Muscle of arm (tissue), 14 donors: ENCODE measurements at places on chromosomes 2 and 18. TPM values are rescaled to one million over a fixed set of nuclear protein-coding genes. Genes with fewer than 3 reads are reported as not detected.

ALK gene
- polyA plus RNA-seq = 0.04 TPM

DSC2 gene
- 5.1 TPM for polyA plus RNA-seq

HRH4 gene
- not detected for polyA plus RNA-seq

RNF152 gene
- 6.5 TPM for polyA plus RNA-seq

PKP4 gene
- 37.1 TPM for polyA plus RNA-seq

ACADL gene
- not detected for polyA plus RNA-seq

ENOSF1 gene
- 26.1 TPM for polyA plus RNA-seq

DNA sequence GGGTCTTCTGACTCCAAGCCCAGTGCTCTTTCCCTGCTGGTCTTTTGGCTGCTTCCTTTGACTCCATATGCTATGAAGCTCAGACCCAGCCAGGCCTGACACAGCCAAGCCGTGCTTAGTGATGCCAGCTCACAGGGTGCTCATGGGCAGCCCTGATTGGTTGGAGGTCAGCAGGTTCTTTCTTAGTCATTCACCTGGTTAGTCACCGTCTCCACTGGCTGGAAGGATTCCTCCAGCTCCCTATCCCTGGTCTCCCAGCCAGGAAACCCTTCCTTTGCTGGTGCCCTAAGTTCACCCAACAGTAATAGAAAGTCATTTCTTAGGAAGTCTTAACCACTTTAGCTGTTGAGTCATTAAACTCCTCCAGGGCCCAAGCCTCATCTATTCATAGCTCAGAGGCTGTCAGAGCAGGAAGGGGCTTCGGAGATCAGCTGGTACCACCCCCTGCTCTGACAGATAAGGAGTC is 3.9 kb downstream of the KCNK3 start:
- DNase-seq = no peak

GRCh38 chr2:119218478-119219064 is 5.1 kb upstream of the STEAP3 start:
- DNase-seq = peak; percentile 44

DNA sequence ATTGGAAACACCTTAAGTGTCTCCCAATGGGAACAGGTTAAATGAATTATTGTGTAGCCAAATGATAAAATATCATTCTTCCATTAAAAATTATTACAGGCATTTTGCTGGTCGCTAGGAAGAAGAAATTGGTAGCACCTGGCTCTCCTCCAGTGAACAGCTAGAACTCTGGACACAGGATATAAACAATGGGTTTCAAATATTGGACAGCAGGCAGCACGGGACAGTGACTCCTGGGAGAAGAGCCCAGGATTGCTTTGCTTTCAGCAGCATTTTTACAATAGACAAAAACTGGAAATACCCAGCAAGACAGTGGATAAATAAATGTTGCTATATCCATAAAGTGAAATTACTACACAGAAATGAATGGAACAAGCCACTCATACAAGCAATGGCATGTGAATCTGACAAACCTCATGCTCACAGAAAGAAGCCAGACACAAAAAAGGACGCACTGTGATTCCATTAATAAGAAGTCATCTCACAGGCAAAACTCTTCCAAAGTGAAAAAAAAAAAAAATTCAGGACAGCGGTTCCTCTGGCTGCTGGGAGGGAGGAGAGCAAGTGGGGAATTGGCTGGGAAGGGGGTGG is 50.5 kb downstream of the LAMA1 start:
- no peak for DNase-seq

DNA sequence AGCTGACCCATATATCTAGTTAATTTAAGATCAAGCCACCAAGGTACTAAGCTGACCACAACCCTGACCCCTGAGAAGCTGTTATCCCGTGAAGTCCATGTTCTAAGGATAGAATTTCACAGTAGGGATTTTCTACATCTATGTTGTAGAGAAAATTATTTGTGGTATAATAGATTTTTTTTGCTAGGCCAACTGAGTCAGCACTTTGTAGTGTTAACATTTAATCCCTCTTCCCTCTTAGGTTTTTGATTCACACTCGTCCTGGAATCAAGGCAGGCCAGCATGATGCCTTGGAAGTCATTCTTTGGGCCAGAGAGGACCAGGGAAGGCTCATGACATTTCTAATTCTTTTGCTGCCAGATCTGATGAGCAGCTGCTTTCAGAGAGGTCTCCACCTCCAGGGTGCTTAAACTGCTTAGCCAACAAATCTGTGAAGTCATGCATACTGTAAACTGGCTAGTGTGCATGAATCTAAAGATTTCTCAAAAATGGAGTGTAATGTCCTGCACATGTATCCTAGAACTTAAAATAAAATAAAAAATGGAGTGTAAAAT is 102.5 kb downstream of the RBM43 start:
- DNase-seq = no peak

GRCh38 chr2:216428618-216429350 is 16.5 kb downstream of the SMARCAL1 start:
- DNase-seq = no peak

DNA sequence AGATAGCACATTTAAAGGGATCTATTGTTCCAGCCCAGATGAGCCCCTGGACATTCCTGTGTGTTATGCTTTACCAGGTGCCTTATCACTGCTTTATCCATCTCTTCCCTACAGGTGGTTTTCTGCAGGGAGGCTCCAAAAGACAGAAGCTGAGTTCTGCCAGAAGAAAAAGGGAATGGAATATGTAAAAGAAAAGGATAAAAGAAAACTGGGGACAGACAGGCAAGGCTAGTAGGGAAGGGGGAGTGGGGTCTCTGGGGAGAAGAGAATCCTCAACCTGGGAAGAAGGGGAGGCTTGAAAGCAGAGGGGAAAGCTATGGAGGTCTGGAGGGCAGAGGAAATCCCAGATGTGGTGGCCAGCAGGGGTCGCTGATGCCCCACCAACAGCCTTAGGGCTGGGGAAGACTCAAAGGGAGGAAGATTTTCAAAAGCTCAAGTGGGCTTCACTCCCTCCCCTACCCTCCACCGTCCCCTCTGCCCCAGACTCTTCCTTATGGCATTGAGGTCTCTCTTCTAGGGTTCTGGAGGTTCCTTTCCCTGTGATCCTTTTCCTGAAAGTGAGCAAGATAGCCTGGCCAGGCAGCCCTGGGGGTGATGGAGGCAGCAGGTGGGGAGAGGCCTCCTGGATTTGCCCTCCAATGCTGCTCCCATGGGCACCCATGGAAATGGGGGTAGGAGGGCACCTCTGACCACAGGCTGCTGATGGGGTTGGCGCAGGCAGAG is 178.1 kb upstream of the PKDCC start:
- peak; percentile 86 for DNase-seq

GRCh38 chr18:8462651-8463185 is 146.5 kb upstream of the RAB12 start:
- DNase-seq = no peak

- no peak for DNase-seq
These were observed 7.3 kb upstream of the EN1 start for GRCh38 chr2:118854507-118855345.

GRCh38 chr2:44148999-44149398 is 19.7 kb upstream of the PPM1B start:
- DNase-seq = no peak

GRCh38 chr18:37006742-37007141 is 177.8 kb downstream of the KIAA1328 start:
- no peak for DNase-seq

DNA sequence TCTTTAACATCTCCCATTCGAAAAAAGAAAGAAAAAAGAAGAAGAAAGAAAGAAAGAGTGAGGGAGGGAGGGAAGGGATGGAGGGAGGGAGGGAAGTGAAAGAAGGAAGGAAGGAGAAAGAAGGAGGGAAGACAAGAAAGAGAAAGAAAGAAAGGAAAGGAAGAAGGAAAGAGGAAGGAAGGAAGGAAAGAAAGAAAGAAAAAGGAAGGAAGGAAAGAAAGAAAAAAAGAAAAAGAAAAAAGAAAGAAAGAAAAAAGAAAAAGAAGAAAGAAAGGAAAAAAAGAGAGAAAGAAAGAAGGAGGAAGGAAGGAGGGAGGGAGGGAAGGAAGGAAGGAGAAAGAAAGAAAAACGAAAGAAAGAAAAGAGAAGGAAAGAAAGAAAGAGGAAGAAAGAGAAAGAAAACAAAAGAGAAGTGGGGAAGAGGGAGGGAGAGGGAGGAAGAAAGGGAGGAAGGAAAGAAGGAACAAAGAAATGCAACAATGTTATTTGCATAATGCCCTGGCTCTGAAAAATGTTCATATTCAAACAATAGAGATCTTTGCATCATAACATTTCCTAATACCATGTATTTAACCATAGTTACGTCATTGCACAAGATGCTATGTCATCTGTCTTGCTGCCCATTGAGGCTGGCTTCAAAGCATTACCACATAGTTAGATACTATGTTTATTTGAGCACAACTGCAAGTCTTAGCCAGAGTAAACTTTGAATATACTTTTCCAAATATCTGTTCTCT is 550.6 kb downstream of the DSC3 start:
- DNase-seq = no peak

DNA sequence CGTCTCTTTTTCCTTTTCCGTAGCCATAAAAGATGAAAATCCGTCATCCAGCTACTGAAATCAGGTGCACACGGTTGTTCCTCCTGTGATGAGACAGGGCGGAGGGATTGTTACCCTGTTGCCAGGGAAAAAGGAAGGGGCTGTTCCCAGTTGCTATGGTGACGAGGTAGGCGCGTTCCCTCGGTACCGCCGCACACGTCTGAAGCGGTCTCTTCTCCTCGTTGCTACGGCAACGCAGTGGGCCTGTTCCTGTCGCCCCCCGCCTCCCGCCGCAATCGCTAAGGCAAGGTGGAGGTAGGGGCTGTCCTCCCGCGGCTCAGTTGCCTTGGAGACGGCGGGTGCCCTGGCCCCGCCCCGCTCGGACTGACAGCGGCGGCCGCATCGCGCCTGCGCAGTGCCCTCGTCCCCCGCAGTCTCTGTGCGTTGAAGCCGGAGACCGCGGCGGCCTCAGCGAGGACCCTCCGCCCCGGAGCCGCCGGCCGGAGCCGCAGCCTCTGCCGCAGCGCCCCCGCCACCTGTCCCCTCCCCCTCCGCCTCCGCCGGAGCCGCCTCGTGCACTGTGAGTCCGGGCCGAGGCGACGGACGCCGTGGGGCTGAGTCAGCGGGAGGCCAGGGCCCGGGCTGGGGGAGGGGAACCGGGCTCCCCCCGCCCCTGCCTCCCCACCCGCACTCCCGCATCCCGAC is at the start of gene MAPRE3:
Gene MAPRE3, plus strand, starts transcription at position 394 of the 684 bp plus-strand sequence. CDS start 51,582 bp downstream, outside the sequence.
- peak; percentile 72 for DNase-seq

DNA sequence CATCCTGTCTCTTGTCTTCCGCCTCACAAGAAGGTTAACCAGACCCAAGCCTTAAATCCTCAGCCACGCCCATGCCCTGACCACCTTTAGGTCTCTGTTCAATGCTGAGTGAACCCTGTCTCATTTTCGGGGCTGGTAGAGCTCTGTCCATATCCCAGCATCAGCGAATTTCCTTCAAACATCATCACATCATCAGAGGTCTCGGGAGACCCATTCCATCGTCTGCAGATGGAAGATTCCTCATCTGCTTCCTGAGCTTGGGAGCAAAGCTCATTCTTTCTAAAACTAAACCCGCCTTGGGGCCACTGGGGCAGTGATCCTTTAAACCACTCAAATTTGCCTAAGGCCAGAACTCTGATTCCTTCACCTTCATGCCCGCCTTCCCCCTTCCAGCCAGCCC is 173.7 kb downstream of the TTC32 start:
- peak; percentile 74 for DNase-seq

DNA sequence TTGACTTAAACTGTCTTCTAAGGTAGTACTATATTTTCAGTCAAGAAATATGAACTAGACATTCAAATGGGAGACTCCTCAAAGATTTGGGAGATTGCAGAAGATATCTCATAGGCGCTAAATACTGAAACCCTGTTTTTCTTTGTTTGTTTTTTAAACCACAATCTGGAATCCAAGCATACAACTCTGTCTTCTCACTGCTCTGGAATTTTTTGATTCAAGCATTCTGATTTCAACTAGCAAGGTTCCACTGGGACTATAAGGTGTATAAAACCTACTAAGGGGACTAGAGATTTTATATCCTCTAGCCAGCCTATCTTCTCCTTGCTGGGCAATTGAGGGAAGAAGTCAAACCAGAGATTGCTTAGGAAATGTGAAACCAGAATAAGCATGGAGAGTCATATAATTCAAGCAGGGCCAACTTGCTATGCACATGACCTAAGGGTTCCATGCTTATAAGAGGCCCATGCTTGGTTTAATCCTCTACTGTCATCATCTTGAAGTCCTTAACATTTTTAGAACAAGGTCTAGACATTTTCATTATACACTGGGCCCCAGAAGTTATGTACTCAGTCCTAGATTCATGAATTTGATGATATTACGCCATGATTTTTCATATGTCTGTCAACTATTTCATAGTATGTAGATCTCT is 405.5 kb downstream of the PARD3B start:
- DNase-seq = no peak

- no peak for DNase-seq
These were observed 2010.4 kb upstream of the LRRTM1 start for GRCh38 chr2:82314836-82315472.

DNA sequence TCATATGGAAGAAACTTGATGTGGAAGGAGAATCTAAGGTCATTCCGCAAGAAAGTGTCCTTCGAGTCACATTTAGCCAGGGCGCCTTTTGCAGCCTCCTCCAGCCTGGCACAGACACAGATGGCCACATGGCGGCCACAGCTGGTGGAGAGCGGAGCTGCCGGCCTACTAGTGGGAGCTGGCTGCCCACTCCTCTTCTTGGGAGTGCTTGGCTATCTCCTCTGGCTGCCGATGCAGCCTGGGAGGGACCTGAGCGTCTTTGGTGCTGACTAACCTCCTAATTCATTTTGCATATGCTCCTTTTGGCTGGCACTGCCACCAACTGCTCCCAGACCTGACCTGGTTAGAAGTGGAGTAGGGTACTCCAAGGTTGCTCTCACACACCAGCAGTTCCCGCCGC is 199.3 kb upstream of the MYT1L start:
- no peak for DNase-seq

DNA sequence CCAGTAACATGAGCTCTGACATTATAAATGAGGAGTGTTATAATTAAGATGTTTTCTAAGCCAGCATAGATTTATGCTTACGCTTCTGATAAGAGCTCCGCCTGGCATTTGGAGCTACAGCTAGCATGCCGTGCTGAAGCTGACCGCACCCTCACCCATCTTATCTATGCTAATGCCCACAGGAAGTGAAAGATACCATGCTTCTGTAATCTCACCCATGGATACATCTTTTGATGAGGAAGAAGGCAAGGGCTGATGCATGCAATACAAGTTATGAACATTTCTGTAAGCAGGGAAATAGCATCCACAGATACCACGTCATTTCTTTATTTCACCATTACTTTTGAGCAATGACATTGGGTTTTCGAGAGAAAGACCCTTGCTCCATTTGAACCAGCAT is 82.3 kb downstream of the ARL4C start:
- DNase-seq = no peak

GRCh38 chr2:2787301-2787907 is 456.3 kb upstream of the MYT1L start:
- no peak for DNase-seq

GRCh38 chr2:201639205-201639604 is 4.1 kb downstream of the TMEM237 start:
- DNase-seq = no peak
